ENCODE measurements at places on chromosomes 4 and X. TPM values are rescaled to one million over a fixed set of nuclear protein-coding genes. Genes with fewer than 3 reads are reported as not detected.

DNA sequence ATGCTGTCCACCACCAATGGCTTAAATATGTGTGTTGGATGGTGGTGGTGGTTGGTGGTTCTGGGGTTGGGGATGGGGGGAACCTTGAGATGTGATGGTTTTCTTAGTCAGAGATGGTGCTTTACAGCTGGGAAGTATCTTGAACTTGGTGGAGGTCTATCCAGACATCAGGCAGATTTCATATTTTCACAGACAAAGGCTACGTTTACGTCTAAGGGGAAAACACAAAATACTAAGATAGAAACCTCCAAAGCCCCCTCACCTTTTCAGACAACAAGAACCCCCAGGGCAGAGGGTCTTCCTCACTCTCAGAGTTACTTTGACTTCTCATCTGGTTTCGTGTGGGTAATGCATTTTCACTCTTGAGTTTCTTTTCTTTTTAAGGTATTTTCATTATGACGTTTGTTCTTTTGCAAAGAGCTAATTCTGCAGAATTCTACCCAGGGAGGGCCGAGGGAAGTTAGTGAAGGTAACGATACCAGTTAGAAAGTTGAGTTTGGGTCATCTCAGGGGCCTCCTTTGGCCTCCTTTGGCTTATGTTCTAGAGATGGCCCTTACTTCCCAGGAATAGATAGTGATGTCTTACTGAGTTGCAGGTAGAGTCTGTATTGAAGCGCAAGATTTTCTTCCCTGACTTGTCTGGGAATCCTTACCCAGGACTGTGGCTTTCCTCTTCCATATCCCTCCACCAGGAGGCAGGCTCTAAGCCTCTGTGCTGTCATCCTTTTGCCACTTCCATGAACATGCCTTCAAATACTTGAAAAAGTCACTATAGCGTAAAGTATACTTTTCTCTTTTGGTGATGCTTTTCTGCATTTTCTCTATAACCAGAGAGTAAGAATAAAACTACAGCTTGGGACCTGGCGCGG, 31.9 kb downstream of the RHOH start:
- H3K36me3 ChIP-seq: peaks cover 79% of the 10 kb centered on the region
- H3K27ac ChIP-seq: peak overlapping the region; percentile 84
- peak overlapping the region; percentile 64 for H3K4me3 ChIP-seq
- peaks cover 95% of the 10 kb centered on the region for H3K4me1 ChIP-seq
- DNase-seq: peak; percentile 56
- no peaks in the 10 kb centered on the region for H3K27me3 ChIP-seq

- H3K27ac ChIP-seq: no peak overlapping the region
- H3K36me3 ChIP-seq: no peaks in the 10 kb centered on the region
- no peak for DNase-seq
- H3K27me3 ChIP-seq: no peaks in the 10 kb centered on the region
Measured at GRCh38 chr4:66032571-66032970, 362.3 kb upstream of the EPHA5 start.

DNA sequence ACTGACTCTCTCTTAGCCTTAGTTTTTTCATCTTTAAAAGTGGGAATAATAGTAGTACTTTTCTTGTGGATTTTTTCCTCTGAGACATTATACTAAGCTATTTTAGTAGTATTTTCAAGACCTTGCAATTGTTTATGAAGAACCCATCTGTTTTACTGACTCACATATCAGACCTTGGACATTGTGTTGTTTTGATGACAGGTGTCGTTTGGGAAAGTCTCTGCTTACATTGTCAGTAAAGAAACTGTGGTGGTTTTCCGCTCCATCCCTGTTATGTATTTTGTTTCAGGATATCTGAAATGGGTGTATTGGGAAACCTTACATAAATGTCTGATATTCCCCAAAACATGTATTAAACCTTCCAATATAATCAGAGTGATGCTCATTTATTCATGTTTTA, 92.2 kb downstream of the STIM2 start:
- DNase-seq: no peak
- no peak overlapping the region for H3K4me3 ChIP-seq
- no peak overlapping the region for H3K27ac ChIP-seq
- peaks cover 23% of the 10 kb centered on the region for H3K36me3 ChIP-seq
- H3K27me3 ChIP-seq: no peaks in the 10 kb centered on the region

GRCh38 chr4:14018191-14018853, 390.8 kb upstream of the BOD1L1 start:
- H3K4me3 ChIP-seq: no peak overlapping the region
- H3K4me1 ChIP-seq: no peaks in the 10 kb centered on the region
- no peaks in the 10 kb centered on the region for H3K27me3 ChIP-seq
- no peak for DNase-seq

- H3K4me1 ChIP-seq: peaks cover 3% of the 10 kb centered on the region
- H3K27ac ChIP-seq: no peak overlapping the region
- no peak overlapping the region for H3K4me3 ChIP-seq
- DNase-seq: no peak
- peaks cover 9% of the 10 kb centered on the region for H3K27me3 ChIP-seq
Measured at GRCh38 chr4:40395166-40395900, 60.2 kb downstream of the CHRNA9 start.

DNA sequence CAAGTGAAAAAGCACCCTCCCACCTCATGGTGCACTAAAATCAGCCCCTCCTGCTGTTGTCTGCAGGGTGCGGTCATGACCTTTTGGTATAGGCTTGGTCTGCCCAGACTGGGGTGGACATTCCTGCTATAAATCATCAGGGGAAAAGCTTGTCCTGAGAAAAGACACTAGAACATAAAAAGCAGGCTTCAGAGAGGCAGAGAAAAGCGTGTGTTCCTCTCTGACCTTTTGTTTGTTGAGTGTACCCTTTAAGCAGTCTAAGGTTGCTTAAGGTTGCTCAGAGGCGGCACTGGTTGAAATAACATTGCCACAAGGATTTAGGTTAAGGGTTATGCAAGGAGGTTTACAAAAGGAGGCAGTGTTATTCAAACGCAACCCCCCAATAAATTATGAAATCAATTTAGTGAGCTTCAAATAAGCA, 43.5 kb downstream of the CCDC158 start:
- H3K27me3 ChIP-seq: peaks cover 10% of the 10 kb centered on the region
- no peak for DNase-seq
- H3K4me3 ChIP-seq: no peak overlapping the region

DNA sequence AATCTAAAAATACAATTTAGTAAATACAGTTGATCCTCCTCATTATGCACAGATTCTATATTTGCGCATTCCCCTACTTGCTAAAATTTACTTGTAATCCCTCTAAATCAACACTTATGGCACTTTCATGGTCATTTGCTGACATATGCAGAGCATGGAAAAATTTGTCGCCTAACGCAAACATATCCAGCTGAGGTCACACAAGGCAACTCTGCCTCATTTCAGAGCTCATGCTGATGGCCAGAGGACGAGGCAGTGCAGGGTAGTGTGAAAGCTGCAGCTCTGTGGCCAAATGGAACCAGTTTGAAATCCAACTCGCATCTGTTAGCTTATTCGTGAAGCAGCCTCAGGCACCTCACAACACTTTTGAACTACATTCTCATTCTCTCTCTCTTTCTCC, 39.7 kb upstream of the KLHL2 start:
- no peak for DNase-seq
- no peaks in the 10 kb centered on the region for H3K4me1 ChIP-seq
- peaks cover 5% of the 10 kb centered on the region for H3K27me3 ChIP-seq
- no peak overlapping the region for H3K27ac ChIP-seq
- no peak overlapping the region for H3K4me3 ChIP-seq

DNA sequence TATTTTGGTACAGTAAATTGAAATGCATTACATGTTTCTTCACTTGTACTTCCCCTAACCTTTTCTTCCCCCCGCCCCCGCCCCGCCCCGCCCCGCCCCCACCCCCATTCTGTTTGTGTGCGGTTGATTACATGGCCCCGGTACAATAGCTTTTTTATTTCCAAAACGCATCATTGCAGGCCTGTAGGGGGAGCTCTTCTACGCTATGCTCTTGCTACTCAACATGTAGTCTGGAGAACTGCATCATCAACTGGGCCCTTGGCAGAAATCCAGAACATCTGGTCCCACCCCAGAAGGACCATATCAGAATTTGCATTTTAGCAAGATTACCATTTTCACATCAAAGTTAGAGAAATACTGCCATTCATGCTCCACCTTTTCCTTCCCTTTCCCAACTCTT, 333.3 kb upstream of the DDX53 start:
- no peak overlapping the region for H3K4me3 ChIP-seq
- no peaks in the 10 kb centered on the region for H3K36me3 ChIP-seq
- peak; percentile 18 for DNase-seq
- no peak overlapping the region for H3K27ac ChIP-seq

Gene RNF175
- not detected for total RNA-seq

Gene G6PD
- total RNA-seq: 133 TPM

Gene SPANXB1
- not detected for total RNA-seq

Gene OFD1
- total RNA-seq: 29.6 TPM
